Fibroblast of the aortic adventitia (primary cell): ENCODE measurements at places on chromosomes 1 and 21. TPM values are rescaled to one million over a fixed set of nuclear protein-coding genes. Genes with fewer than 3 reads are reported as not detected.
A peak's percentile ranks its signal among the peaks of the same experiment; 100 is the strongest.

DNA sequence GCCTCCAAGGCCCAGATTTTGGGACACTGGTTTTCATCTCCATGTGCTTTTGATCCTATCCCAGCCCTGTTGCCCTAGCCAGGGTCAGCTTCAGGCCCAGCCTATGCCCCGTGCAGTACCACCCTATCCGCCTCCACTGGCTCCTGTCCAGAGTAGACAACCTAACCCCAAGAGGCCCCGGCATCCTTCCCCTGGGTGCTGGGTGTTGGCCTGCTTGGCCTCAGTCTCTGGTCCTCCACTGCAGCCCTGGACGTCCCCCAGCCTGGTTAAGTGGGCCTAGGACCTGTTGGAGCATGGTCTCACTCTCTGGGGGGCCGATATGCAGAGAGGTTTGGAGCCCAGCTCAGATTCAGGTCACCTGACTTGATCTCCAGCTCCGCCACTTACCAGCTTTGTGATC, 1.6 kb downstream of the CSF3R start:
- DNase-seq, result no peak

- no peak for DNase-seq
These were observed 18.1 kb downstream of the SAMSN1 start for GRCh38 chr21:14527696-14528652.

- DNase-seq, result no peak
These were observed 223.0 kb downstream of the NRIP1 start for GRCh38 chr21:14841511-14842472.

DNA sequence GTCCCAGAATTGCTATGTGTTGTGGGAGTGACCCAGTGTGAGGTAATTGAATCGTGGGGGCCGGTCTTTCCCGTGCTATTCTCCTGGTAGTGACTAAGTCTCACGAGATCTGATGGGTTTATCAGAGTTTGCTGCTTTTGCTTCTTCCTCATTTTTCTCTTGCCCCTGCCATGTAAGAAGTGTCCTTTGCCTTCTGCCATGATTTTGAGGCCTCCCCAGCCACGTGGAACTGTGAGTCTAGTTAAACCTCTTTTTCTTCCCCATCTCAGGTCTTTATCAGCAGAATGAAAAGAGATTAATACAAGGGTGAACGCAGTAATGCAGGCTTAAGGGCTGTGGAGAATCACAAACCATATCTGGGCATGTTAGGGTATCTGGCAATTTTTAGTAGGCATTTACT, 624.0 kb downstream of the USP25 start:
- DNase-seq, result no peak

GRCh38 chr1:185767508-185768120, 33.4 kb downstream of the HMCN1 start:
- DNase-seq, result no peak

DNA sequence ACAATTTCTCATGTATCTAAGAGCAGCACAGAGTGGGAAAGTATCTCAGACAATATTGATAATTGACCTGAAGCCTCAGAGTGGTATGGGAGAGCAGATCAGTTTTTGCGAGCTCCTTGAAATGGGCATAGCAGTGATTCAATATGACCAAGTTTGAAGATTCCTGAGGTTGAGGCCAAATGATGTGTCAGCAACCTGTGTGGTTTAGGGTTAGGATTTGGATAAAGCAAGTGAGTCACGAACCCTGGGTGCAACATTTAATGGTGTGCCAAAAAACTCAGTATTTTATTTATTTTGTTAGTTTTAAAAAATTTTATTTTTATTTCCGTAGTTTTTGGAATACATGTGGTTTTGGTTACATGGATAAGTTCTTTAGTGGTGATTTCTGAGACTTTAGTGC, 92.5 kb upstream of the C21orf91 start:
- peak; percentile 54 for DNase-seq

GRCh38 chr1:109248797-109249629, at the start of gene CELSR2:
Gene CELSR2 (plus strand): TSS chr1:109249539. CDS start chr1:109250080, 541 bp downstream.
- peak; percentile 39 for DNase-seq

GRCh38 chr1:29708796-29709703, 472.7 kb downstream of the PTPRU start:
- peak; percentile 84 for DNase-seq

DNA sequence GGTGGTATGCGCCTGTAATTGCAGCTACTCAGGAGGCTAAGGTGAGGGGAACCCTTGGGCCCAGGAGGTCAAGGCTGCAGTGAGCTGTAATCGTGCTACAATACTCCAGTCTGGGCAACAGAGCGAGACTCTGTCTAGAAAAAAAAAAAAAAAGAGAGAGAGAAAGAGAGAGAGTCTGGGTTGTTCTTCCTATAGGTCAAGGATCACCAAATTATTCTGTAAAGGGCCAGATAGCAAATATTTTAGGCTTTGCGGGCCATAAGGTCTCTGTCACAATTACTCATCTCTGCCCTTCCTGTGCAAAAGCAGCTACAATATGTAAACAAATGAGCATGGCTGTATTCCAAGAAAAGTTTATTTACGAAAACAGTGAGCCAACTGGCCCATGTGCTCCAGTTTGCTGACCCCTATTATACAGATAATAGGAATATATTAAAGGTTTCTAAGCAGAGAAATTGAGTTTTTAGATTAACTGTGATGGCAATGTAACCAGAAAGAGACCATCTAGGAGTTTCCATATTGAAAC, 2.1 kb downstream of the SASS6 start:
- no peak for DNase-seq

DNA sequence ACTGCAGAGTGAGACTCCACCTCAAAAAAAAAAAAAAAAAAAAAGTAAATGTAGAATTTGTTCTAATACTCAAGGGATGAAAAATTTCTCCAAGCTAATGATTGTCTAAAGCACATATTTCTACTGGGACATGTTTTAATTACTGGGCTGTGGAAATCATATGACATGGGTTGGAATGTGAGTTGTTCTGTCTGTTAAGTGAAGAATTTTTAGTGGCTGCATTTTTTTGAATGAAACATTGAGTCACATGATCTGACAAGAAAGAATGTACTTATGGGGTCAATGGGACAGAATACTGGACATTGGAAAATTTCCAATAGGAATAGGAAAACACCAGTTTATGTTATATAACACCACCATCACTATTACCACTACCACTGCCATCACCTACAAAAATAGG, 123.8 kb upstream of the IVNS1ABP start:
- peak; percentile 39 for DNase-seq

GRCh38 chr1:68975212-68975933, 478.5 kb upstream of the DEPDC1 start:
- peak; percentile 33 for DNase-seq

DNA sequence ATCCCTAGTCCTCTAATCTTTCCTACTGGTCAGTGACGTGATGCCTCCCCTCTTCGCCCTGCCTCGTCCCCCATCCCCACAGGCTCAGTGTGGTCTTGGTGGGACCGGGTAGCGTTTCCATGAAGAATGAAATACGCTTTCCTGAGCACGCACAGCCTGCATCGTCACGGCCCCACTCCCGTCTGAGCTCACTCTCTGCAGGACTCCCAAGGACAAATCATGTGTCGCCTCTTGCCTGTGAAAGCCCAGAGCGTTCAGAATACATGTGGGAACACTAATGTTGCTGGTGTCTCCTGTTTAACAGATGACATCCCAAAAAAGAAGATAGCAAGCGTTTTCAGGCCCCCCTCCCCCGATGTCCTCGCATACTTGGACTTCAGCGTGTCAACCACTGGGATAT, 49.2 kb downstream of the S100B start:
- DNase-seq, result no peak

GRCh38 chr1:179003512-179004066, 22.1 kb upstream of the FAM20B start:
- no peak for DNase-seq

DNA sequence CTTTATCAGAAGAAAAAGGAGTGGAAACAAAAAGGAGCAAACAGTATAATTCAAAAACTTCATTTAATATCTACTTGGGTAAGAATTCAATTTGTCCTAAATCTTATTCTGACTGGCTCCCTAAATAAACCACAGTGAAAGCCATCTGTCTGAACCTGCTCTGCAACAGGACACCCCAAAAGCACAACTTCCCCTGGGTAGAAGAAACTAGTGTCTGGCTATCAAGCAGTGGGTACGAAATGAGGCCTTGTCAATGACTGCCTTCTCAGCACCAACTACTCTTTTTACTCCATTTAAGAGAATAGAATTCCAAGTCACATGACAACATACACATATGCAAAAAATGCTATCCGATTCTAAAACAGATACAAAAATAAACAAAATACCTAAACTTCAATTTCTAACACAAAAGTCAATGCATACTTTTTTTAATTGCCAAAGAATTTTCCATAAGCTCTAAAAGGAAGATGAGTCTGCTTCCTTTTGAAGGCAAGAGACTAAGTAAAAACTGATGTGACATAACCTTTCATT, 206.8 kb downstream of the SLC45A1 start:
- DNase-seq, result peak; percentile 25

DNA sequence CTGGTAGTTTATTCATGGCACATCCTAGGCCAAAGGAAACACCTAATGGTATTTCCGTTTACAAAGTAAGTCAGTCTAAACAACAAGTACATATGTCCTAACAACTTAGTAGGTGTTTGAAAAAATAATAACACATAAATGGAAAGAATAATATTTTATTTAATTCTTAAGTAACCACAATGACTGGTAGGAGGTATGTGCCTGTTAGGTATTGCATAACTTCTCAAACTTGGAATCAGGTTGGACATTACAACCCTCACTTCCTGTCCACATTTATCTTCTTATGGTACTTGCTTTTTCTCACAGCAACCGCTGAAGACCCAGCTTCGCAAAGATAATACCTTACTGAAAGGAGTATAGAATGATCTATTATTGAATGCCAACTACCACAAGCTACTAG, 64.2 kb downstream of the VPS13D start:
- peak; percentile 49 for DNase-seq

- DNase-seq, result no peak
These were observed 41.2 kb downstream of the CNST start for GRCh38 chr1:246607462-246607861.

- DNase-seq, result peak; percentile 56
These were observed 12.4 kb upstream of the USP1 start for GRCh38 chr1:62424411-62424810.

DNA sequence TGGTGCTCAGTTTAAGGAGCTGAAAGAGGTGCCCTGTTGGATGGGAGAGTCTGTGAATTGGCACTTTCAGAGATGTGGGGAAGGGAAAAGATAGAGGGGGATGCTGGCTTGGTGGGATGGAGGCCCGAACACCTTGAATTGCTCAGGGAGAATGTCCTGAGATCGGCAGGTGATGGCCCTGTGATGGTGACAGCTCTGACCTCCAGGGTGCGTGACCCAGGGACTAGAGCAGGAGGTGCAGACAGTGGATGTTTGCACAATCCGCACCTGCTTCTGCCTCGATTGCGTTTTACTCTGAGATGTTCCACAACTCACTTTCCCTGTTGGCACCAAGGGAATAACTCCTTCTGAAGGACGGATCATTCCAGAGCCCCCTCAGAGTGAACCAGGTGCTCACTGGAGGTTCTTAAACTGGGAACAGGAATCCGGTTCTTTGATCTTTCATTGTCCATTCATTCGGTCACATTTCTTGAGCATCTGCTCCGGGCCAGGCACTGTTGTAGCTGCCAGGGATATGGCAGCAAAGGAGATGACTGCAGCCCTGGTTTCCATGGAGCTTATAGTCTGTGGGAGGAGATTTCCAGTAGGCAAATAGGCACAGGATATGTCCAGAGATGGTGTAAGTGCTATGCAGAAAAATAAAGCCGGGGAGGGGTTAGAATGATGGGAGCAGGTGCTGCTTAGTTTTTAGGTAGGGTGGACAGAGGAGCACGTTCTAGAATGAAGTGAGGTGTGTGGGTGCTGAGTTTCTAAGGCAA, 226.6 kb upstream of the TMEM51 start:
- no peak for DNase-seq

GRCh38 chr1:211281320-211282022, 22.3 kb downstream of the RCOR3 start:
- peak; percentile 47 for DNase-seq

DNA sequence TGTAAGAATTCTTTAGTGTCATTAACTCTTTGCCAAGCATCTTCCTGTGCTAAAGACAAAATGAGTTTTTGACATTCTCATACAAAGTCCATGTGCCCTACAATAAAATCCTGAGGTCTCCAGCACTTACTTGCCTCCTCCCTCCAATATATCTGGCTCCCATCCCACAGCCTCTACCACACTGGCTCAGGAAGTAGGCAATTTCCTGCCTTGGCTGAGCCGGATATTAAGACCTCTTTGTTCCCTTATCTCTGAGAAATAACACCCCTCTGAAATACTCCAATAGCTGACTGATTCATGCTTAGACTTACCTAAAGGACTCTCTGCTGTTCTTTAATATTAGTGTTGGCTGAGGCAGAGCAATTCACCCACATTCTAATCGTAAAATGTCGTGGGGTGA, 37.6 kb upstream of the GORAB start:
- peak; percentile 86 for DNase-seq

- DNase-seq, result peak; percentile 59
These were observed 4.6 kb downstream of the LRRC8C start for GRCh38 chr1:89637496-89637895.

DNA sequence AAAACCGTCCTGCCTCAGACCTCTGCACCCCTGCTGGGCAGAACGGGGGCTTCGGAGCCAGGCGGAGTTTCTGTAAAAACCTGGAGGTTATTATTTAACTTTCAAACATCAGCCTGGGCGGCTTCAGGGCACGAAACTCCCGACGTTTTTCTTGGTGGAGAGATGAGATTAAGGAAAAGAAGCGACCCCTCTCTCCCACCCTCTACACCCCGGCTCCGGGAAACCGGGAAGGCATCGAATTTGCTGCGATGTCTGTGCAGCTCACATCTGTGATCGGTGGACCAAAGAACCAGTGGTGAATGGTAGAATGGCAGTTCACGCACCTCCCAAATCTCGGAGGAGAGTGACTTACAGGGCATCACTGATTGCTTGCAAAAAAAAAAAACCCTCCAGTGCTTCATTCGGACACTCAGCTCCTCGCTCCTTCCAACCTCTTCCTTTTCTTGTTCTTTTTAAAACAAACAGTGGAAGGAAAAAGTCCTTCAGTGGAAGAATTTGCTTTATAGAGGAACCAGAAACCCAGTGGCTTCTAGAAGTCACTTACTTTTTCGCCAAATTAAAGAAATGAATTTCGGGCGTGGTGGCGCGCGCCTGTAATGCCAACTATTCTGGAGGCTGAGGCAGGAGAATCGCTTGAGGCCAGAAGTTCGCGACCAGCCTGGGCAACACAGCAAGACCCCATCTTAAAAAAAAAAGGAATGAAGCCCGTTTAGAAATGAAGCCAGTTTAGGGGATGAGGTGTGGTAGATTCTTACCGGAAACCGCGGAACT, 884 bp downstream of the PHACTR4 start:
- peak; percentile 55 for DNase-seq

Gene PLPP3
- 45.7 and 270 TPM in 2 replicates for total RNA-seq

Gene TRMT13
- total RNA-seq, result 7.0 and 15.0 TPM in 2 replicates

Gene VANGL1
- total RNA-seq, result 6.0 and 14.3 TPM in 2 replicates

Gene SELE
- total RNA-seq, result not detected in 2 replicates

Gene CD5L
- total RNA-seq, result not detected in 2 replicates

Gene EPS15
- total RNA-seq, result 71.1 and 108 TPM in 2 replicates

Gene OR2T29
- total RNA-seq, result not detected in 2 replicates

Gene GPR89B
- total RNA-seq, result 10.6 and 14.5 TPM in 2 replicates

Gene PGBD5
- total RNA-seq, result not detected in 2 replicates

Gene ZBTB8A
- total RNA-seq, result 7.1 and 10.8 TPM in 2 replicates

Gene GBP7
- total RNA-seq, result not detected in 2 replicates

Gene WDR64
- not detected in 2 replicates for total RNA-seq

Gene S100A7
- total RNA-seq, result not detected in 2 replicates

Gene HPCA
- 0.49 TPM in 1 of 2 replicates, not detected in the other for total RNA-seq

Gene CHRNB2
- total RNA-seq, result under 0.01 TPM in 1 of 2 replicates, not detected in the other
